Progenitor cell of endocrine pancreas (in vitro differentiated cells): ENCODE measurements at places on chromosomes 1 and 21. TPM values are rescaled to one million over a fixed set of nuclear protein-coding genes. Genes with fewer than 3 reads are reported as not detected.

GRCh38 chr1:219434285-219434922, 178.5 kb downstream of the ZC3H11B start:
- peaks cover 20% of the 10 kb centered on the region for H3K4me1 ChIP-seq
- no peaks in the 10 kb centered on the region for H3K36me3 ChIP-seq
- no peak overlapping the region for H3K4me3 ChIP-seq
- no peak for DNase-seq
- no peaks in the 10 kb centered on the region for H3K27me3 ChIP-seq
- no peak overlapping the region for H3K27ac ChIP-seq

DNA sequence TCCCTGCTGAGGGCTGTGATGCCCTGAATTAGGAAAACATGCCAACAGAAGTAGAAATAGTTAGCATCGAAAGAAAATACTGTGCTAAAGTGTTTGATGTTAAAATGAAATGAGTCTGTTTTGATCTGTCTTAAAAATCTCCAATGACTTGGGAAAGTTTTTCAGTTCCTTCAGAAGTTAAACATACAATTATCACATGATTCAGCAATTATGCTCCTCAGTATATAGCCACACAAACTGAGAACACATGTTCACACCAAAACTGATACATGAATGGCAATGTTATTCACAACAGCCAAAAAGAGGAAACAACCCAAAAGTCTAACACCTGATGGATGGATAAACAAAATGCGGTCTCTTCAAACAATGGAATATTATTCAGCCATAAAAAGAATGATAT, 130.6 kb downstream of the PTPN14 start:
- no peak overlapping the region for H3K4me3 ChIP-seq
- DNase-seq, result no peak
- no peaks in the 10 kb centered on the region for H3K27me3 ChIP-seq
- no peak overlapping the region for H3K27ac ChIP-seq

DNA sequence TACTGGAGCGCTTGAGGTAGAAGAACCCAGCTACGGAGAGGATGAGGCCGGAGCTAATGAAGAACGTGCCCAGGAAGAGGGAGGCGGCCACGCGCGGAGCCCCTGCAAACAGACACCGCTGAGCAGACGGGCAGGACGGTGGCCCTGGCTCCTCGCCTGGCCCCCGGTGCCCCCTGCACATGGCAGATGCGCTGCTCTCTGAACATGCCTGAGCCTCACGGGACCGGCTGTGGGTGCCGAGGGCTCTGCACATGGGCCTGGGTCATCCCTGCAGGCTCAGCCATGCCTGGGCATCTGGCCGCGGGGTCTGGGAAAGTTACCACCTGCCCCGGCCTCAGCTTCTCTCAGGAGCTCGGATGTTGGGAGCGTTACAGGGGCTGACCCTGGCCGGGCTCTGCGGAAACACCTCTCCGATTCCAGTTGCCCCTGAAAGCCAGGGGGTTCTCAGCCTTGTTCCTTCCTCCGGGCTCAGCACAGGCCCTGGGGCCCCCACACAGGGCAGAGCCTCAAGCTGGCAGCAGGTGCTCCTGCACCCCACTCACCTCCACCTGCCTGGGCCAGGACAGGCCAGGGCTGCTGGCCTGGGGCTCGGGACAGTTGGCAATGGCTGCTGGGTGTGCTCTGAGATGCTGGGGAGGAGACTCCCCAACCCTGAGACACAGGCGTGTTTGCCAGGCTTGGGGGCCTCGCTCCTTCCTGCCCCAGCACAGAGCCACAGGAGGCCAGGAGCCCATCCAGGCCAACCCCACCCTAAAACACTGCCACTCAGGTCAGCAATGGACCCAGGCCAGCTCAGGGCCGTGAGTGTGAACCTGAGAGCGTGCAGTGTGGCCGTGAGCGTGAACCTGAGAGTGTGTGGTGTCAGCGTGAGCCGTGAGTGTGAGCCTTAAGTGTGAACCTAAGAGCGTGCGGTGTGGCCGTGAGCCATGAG, 12.1 kb upstream of the RNF223 start:
- H3K27me3 ChIP-seq, result no peaks in the 10 kb centered on the region
- peaks cover 4% of the 10 kb centered on the region for H3K36me3 ChIP-seq
- no peaks in the 10 kb centered on the region for H3K4me1 ChIP-seq
- H3K27ac ChIP-seq, result no peak overlapping the region
- no peak for DNase-seq

Gene E2F2
- total RNA-seq, result 7.8 and 9.7 TPM in 2 replicates

Gene CR1
- total RNA-seq, result 0.11 and 0.41 TPM in 2 replicates

DNA sequence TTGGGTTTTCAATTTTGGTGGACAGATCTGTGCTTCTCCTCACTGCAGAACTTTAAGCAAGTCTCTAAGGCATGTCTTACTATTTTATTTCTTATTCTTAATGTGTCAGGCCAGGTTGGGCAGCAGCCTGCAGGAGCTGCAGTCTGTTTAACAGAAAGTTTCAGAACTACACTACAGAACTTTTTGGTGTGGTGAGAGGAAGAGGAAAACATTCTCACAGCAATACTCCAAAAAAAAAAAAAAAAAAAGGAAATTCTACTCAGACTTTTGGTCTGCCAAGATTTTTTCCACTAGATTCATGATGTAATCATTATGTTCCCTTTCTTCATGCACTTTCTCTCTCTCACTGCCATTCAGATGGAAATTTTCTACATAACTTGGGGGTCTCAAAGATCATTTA, 255.2 kb downstream of the COL11A1 start:
- no peak for DNase-seq
- H3K36me3 ChIP-seq, result no peaks in the 10 kb centered on the region
- no peaks in the 10 kb centered on the region for H3K27me3 ChIP-seq
- no peak overlapping the region for H3K4me3 ChIP-seq

Gene HPDL
- 2.4 and 3.6 TPM in 2 replicates for total RNA-seq

GRCh38 chr1:4939266-4939665, 284.9 kb downstream of the AJAP1 start:
- no peak overlapping the region for H3K4me3 ChIP-seq
- H3K27me3 ChIP-seq, result peaks cover 3% of the 10 kb centered on the region
- no peak for DNase-seq
- H3K4me1 ChIP-seq, result no peaks in the 10 kb centered on the region
- peak overlapping the region; percentile 44 for H3K27ac ChIP-seq

GRCh38 chr1:159084867-159085266, 8.3 kb upstream of the AIM2 start:
- no peaks in the 10 kb centered on the region for H3K27me3 ChIP-seq
- no peak overlapping the region for H3K27ac ChIP-seq
- DNase-seq, result no peak
- H3K36me3 ChIP-seq, result no peaks in the 10 kb centered on the region
- no peaks in the 10 kb centered on the region for H3K4me1 ChIP-seq

Gene SOX13
- 58.2 and 61.6 TPM in 2 replicates for total RNA-seq

- no peaks in the 10 kb centered on the region for H3K27me3 ChIP-seq
- H3K27ac ChIP-seq, result no peak overlapping the region
- H3K36me3 ChIP-seq, result peaks cover 4% of the 10 kb centered on the region
- peaks cover 2% of the 10 kb centered on the region for H3K4me1 ChIP-seq
Measured at GRCh38 chr1:222769971-222770620, 33.1 kb downstream of the FAM177B start.

GRCh38 chr1:65813956-65814355, 21.3 kb downstream of the PDE4B start:
- DNase-seq, result no peak
- no peaks in the 10 kb centered on the region for H3K27me3 ChIP-seq
- H3K4me3 ChIP-seq, result no peak overlapping the region
- no peaks in the 10 kb centered on the region for H3K36me3 ChIP-seq
- H3K4me1 ChIP-seq, result peaks cover 5% of the 10 kb centered on the region
- no peak overlapping the region for H3K27ac ChIP-seq

Gene STYXL2
- total RNA-seq, result 0.09 TPM in 1 of 2 replicates, not detected in the other

Gene MPL
- total RNA-seq, result 0.31 TPM in 1 of 2 replicates, not detected in the other

Gene IGSF8
- total RNA-seq, result 39.4 and 40.0 TPM in 2 replicates

DNA sequence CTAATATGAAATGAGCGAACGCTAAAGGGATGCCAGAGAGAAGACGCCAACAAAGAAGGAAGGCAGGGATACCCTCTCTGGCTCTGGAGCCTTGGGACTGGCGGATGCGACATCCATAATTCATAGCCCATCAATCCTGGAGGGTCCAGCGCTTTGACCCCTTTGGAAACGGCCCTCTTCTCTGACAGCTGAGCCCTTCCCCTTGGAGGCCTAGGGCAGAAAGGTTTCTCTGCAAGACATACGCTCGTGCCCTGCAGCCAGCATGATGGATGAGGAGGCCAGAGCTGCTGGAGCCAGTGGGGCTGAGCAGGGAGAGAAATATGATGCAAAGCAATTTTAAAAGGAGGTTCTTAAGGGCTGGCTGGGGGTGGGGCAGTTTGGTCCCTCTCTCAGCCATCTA, 22.2 kb downstream of the OPTC start:
- H3K4me3 ChIP-seq, result no peak overlapping the region
- peaks cover 42% of the 10 kb centered on the region for H3K4me1 ChIP-seq
- peaks cover 25% of the 10 kb centered on the region for H3K27me3 ChIP-seq
- H3K27ac ChIP-seq, result no peak overlapping the region

Gene EXTL2
- 46.3 and 50.4 TPM in 2 replicates for total RNA-seq

GRCh38 chr21:34284666-34285065, 79.1 kb upstream of the KCNE2 start:
- H3K36me3 ChIP-seq, result peaks cover 7% of the 10 kb centered on the region
- H3K27ac ChIP-seq, result no peak overlapping the region
- H3K4me3 ChIP-seq, result no peak overlapping the region
- no peak for DNase-seq
- no peaks in the 10 kb centered on the region for H3K27me3 ChIP-seq
- H3K4me1 ChIP-seq, result peaks cover 8% of the 10 kb centered on the region

GRCh38 chr1:53048960-53049573, 12.9 kb upstream of the PODN start:
- H3K27me3 ChIP-seq, result peaks cover 3% of the 10 kb centered on the region
- H3K36me3 ChIP-seq, result peaks cover 16% of the 10 kb centered on the region

GRCh38 chr1:204435381-204435831, 23.8 kb upstream of the PPP1R15B start:
- peaks cover 36% of the 10 kb centered on the region for H3K36me3 ChIP-seq
- H3K27ac ChIP-seq, result no peak overlapping the region
- no peak for DNase-seq
- no peak overlapping the region for H3K4me3 ChIP-seq

- H3K4me3 ChIP-seq, result no peak overlapping the region
- peaks cover 3% of the 10 kb centered on the region for H3K36me3 ChIP-seq
Measured at GRCh38 chr1:238329671-238330070, 438.9 kb upstream of the ZP4 start.

- peaks cover 100% of the 10 kb centered on the region for H3K27me3 ChIP-seq
- DNase-seq, result no peak
- H3K4me1 ChIP-seq, result peaks cover 2% of the 10 kb centered on the region
- no peak overlapping the region for H3K27ac ChIP-seq
Measured at GRCh38 chr1:156428746-156429288, 59.8 kb downstream of the RHBG start.

GRCh38 chr1:5448486-5448885, 543.7 kb downstream of the NPHP4 start:
- H3K27ac ChIP-seq, result no peak overlapping the region
- H3K36me3 ChIP-seq, result no peaks in the 10 kb centered on the region
- peaks cover 22% of the 10 kb centered on the region for H3K27me3 ChIP-seq
- H3K4me3 ChIP-seq, result no peak overlapping the region
- DNase-seq, result no peak
- peaks cover 4% of the 10 kb centered on the region for H3K4me1 ChIP-seq

Gene LMX1A
- 0.18 TPM in 1 of 2 replicates, not detected in the other for total RNA-seq

DNA sequence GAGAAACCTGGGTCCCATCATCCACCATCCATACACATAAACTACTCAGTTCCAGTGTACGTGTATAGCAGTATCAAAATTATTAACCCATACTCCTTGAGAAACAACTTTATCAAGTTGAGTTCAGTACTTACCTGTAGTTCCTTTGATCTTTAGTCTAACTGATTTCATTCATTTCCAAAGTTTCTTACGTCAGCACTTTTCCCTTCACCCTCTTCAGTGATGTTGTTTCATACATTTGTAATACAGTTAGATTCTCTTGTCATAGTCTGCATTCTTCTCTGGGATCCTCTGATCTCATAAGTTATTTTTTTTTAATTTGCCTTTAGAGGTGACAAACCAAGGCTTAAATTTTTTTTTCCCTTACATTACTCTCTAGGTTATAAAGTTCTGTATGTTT, 143.2 kb downstream of the PIK3R3 start:
- no peaks in the 10 kb centered on the region for H3K4me1 ChIP-seq
- no peak overlapping the region for H3K4me3 ChIP-seq
- H3K27ac ChIP-seq, result no peak overlapping the region
- no peak for DNase-seq
- peaks cover 24% of the 10 kb centered on the region for H3K36me3 ChIP-seq

- H3K4me3 ChIP-seq, result no peak overlapping the region
- DNase-seq, result no peak
- no peak overlapping the region for H3K27ac ChIP-seq
- peaks cover 30% of the 10 kb centered on the region for H3K27me3 ChIP-seq
Measured at GRCh38 chr1:25644962-25645361, 28.4 kb downstream of the MAN1C1 start.

Gene KLHDC9
- total RNA-seq, result 14.7 and 16.7 TPM in 2 replicates

- H3K4me3 ChIP-seq, result no peak overlapping the region
- no peaks in the 10 kb centered on the region for H3K27me3 ChIP-seq
- H3K36me3 ChIP-seq, result no peaks in the 10 kb centered on the region
- peaks cover 24% of the 10 kb centered on the region for H3K4me1 ChIP-seq
- DNase-seq, result no peak
- H3K27ac ChIP-seq, result peak overlapping the region; percentile 77
Measured at GRCh38 chr1:202023001-202023433, 12.6 kb downstream of the ELF3 start.

Gene NCF2
- 0.67 and 1.7 TPM in 2 replicates for total RNA-seq

DNA sequence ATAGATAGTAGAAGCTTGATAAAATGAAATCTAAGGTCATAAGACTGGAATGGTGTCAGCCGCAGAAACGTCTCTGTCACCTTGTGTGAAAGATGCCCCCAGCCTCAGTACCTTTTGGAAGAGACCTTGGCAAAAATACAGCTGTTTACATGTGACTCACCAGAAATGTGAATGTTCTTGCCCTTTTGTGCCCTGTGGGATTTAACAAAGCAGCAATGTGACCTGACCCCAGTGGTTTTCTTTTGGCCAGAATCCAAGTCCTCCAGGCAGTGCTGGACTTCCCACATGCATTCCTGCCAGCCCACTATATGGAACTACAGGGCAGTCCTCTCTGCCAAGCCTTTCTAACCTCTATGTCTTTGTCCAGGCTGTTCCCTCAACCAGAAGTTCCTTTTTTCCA, 27.2 kb upstream of the LRRC8C start:
- no peak overlapping the region for H3K27ac ChIP-seq
- H3K4me1 ChIP-seq, result no peaks in the 10 kb centered on the region
- no peaks in the 10 kb centered on the region for H3K36me3 ChIP-seq
- H3K4me3 ChIP-seq, result no peak overlapping the region
- DNase-seq, result no peak

- peak overlapping the region; percentile 16 for H3K27ac ChIP-seq
- no peak for DNase-seq
- no peaks in the 10 kb centered on the region for H3K36me3 ChIP-seq
- peaks cover 3% of the 10 kb centered on the region for H3K4me1 ChIP-seq
- peaks cover 6% of the 10 kb centered on the region for H3K27me3 ChIP-seq
- no peak overlapping the region for H3K4me3 ChIP-seq
Measured at GRCh38 chr1:227898502-227899140, 49.1 kb downstream of the WNT9A start.

Gene RYR2
- 0.19 and 0.33 TPM in 2 replicates for total RNA-seq

DNA sequence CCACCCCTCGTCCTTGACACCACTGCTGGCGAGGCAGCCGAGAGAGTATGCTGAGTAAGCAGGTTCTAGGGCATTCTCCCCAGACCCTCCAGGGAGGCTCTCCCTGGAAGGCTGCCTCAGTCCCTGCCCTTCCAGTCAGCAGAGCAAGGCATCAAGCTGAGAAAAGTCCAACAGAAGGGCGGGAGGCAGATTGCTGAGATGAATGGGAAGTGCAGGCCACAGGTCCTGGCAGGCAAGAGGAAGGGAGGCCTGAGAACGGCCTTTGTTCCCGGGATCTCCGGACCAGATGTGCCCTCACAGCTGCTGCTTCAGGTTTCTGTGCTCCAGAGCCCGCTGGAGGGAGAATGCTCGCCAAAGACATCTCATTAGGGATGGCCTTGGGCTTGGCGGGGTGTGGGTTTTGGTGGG, 270.0 kb upstream of the VAMP3 start:
- H3K36me3 ChIP-seq, result no peaks in the 10 kb centered on the region
- no peak overlapping the region for H3K27ac ChIP-seq
- H3K27me3 ChIP-seq, result no peaks in the 10 kb centered on the region
